ENCODE measurements at places on chromosomes 2 and 18.

DNA sequence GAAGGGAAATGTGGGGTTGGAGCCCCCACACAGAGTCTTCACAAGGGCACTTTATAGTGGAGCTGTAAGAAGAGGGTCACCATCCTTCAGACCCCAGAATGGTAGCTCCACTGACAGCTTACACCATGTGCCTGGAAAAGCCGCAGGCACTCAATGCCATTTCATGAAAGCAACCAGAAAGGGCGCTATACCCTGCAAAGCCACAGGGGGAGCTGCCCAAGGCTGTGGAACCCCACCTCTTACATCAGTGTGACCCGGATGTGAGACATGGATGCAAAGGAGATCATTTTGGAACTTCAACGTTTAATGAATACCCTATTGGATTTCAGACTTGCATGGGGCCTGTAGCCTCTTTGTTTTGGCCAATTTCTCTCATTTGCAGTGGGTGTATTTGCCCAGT, 694.7 kb downstream of the CBLN2 start:
- DNase-seq, result no peak

DNA sequence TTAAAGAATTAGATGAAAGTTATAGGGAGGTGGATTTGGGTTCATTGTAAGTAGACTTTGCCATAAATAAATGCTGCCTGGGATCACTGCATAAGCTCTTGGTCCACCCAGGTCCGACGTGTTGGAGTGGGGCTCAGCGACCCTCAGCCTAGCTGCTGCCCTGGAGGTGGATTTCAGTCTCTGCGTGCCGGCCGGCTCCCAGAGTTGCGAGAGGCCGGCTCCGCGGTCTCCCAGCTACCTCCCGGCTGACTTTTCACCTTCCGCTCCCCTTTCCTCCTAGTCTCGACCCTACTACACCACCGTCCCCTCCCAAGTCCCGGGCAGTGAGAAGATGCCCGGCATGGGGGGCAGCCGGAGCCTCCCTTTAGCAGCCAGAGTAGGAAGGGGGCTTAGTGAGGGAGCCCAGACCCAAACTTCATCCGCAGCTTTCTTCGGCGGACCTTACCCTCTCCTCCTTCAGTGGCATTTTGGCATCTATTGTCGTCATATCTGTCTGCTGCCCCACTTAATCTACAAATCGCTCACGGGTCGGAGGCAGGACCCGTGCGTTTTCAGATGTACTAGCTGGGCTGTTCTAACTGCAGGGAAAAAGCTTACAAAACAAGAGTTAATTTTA, 8.1 kb downstream of the EMX1 start:
- DNase-seq, result no peak

GRCh38 chr2:19362755-19363473, 4.5 kb upstream of the OSR1 start:
- no peak for DNase-seq

- DNase-seq, result no peak
Measured at GRCh38 chr2:5507367-5507766, 184.8 kb upstream of the SOX11 start.

GRCh38 chr2:195410074-195410671, 246.9 kb upstream of the SLC39A10 start:
- no peak for DNase-seq

DNA sequence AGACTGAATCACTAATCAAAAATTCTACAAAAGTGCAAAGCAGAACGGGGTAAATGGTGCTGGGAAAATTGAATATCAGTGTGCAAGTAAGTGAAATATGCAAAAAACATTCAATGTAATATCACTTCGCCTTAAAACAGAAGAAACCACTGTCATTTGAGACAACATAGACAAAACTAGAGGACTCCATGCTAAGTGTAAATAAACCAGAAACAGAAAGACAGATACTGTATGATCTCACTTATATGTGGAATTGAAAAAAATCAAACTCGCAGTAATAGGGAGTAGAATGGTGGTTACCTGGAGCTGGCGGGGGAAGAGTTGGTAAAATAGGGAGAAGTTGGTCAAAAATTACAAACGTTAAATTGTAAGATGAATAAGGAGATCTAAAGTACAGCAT, 1420.0 kb upstream of the CDH2 start:
- no peak for DNase-seq

DNA sequence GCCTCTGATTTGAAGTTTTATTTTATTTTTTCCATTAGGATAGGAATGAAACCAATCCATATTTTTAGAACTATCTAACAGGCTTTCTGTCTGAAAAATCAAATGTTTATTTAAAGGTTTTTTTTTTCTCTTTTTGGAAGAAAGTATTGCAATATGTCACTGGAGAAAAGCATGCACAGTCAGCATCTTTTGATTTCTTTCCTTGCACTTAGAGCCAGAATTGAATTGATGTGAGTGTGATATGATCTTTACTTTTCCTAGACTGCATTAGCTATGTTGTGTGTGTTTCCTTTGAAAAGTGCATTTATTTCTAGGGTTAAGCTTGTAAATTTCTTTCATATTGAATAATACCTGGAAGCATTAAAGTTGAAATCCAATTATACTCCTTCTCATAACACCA, 87.6 kb downstream of the ASXL3 start:
- no peak for DNase-seq

DNA sequence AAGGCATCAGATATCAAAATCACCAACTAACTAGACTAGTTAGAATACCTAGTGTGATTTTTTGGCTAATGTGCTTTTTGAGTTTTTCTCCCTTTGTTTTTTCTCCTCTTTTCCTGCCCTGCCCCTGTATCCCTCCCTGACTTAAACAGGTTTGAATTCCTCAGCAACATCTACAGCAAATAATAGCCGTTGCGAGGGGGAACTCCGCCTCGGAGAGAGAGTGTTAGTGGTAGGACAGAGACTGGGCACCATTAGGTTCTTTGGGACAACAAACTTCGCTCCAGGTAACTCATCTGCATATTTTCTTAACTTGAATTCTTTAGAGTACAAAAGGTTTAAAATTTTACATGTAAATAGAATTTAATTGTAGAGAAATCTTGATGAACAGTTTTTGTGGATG, 45.0 kb downstream of the CLIP4 start:
- DNase-seq, result no peak

DNA sequence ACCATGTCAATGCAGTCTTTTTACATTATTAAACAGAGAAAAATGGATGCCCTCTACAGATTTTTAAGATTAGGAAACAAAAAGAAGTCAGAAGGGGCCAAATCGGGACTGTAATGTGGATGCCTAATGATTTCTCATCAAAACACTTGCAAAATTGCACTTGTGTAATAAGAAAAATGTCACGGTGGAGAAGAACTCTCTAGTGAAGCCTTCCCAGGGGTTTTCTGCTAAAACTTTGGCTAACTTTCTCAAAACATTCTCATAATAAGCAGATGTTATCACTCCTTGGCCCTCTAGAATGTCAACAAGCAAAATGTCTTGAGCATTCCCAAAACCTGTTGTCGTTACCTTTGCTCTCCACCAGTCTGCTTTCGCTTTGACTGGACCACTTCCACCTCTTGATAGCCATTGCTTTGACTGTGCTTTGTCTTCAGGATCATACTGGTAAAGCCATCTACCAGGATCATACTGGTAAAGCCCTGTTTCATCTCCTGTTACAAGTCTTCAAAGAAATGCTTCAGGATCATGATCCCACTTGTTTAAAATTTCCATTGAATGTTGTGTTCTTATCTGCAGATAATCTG, 226.8 kb downstream of the TNS1 start:
- DNase-seq, result no peak

DNA sequence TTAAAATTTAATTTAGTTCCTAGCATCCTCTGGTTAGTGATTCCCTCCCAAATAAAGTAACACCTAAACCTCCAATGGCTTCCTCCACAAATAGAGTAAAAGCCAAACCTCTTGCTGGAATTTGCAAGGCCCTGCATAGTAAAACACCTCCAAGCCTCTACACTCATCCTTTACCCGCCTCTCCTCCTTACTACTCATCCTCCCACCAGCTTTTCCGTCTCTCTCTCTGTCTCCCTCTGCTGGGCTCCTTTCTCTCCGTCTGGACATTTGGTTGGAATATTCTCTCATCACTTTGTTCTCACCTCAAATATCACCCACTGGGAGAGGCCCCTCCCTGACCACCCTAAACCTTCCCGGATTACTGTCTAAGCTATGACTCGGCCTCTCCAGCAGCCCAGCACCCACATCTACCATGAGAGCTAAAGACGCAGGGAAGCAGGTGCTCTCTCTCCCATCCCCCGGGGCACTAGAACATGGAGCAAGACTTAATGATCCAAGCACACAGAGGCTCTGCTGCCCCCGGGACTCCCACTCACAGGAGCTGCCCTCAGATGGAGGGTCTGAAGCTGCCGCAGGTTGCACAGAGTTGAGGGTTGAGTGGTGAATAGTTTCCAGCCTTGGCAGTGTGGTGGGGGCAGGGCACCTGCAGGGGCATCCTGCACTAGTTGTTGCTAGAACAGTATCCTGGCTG, 167.2 kb downstream of the FBXO15 start:
- no peak for DNase-seq

GRCh38 chr2:206698811-206699210, 19.4 kb downstream of the DYTN start:
- DNase-seq, result no peak

DNA sequence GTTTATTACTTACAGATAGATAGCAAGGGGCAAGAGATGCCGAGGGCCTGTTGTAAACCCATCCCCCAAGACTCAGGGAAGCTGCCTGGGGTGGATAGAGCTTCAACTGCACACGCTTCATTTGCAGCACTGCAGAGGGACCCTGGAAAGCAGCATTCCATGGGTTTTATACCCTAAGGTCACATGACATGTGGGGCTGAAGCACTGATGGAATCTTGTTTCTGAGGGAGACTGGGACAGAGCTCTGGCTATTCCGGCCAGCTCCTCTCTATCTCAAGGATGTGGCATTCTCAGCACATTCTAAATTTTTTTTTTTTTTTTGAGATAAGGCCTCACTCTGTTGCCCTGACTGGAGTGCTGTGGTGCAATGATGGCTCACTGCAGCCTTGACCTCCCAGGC, 300.1 kb downstream of the MYCN start:
- no peak for DNase-seq

All from stimulated activated CD4-positive, alpha-beta T cell treated with anti-CD3 and anti-CD28 coated beads, Interleukin-12 subunit alpha, Interleukin-12 subunit beta, amount 100 ng/mL, for 24 hours (primary cell).